ENCODE measurements at places on chromosomes 2 and 18. TPM values are rescaled to one million over a fixed set of nuclear protein-coding genes. Genes with fewer than 3 reads are reported as not detected.

GRCh38 chr18:47602273-47602897 lies 328.1 kb downstream of the SMAD2 start:
- DNase-seq: no peak

DNA sequence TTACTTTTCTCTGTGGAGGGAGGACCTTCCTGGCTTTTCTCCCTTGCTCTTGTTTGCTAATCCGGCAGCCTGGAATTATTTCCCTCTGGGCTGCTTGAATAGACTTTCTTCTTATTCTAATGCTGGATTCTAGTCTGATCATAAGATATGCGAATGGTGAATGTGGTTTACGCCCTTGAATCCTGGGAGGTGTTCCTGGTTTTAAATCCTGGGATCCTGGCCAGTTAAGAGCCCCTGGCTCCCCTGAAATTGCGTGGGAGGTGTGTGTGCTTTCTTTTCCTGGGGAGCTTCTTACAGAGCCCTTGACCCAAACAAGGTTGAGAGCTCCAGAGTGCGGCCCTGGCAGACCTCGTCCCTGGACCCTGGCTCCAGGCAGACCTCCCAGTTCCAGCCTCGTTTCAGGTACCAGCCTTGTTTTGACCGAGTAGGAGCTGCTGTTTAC lies 2.8 kb downstream of the SH3BP4 start:
- DNase-seq: no peak

DNA sequence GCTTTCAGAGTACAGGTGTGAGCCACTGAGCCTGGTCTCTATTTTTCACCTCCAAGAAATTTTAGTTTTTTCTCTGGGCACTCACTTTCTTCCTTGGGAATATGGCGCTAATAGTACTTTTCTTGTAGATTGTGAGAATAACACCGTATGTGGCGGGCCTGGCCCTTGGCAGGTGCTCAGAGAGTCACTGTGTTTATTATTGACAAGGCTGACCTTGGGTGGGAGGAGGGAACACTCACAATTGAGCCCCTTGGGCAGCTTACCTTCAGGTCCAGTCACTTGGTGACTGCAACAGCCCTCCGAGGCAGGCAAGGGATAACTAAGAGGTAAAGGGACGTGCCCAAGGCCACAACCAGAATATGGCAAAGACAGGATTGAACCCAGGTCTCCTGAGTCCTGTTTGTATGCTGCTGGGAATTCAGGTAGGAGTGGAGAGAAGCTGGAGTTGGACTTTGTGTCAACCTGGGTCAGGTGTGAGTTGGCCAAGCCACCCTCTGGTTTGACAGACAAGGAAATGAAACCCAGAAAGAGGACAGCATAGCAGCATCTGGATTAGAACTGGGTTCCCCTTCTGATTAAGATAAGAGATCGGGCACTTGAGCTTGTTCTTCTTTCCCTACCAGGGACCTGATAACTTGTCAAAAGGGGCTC lies 2.8 kb upstream of the STK25 start:
- DNase-seq: no peak

GRCh38 chr2:57527685-57528084 lies 518.9 kb upstream of the VRK2 start:
- no peak for DNase-seq

The OTOF gene
- 2.1 TPM for total RNA-seq

The TEX51 gene
- not detected for total RNA-seq

Data from A172 (cell line).